ENCODE measurements at places on chromosomes 3 and 15. TPM values are rescaled to one million over a fixed set of nuclear protein-coding genes. Genes with fewer than 3 reads are reported as not detected.

DNA sequence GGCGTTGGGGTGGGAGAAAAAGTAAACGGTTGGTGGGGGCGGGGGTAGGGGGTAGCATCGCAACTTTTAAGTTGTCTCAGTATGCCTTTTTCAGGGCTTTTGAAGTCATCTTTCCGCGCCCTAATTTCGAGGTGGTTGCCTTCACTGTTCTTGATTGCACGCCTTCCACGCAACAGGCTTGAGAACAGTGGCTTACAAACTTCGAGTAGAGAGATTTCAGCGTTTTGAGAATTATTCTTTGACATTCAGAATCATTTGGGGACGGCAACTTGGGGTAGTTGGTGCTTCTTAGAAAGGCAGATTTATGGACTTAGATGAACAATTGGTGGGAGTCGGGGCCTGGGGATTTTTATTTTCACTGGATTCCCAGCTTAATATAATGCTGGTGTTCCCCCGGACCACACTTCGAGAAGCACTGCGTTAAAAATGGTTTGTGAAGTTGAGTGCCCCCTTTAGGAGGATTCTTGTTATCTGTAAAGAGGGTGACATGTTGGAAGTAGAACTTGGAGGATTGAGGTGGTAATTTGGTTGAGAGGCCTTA is 880 bp downstream of the PPP4R2 start:
- peak; percentile 64 for DNase-seq

DISP2 gene
- 0.23 TPM for total RNA-seq

DNA sequence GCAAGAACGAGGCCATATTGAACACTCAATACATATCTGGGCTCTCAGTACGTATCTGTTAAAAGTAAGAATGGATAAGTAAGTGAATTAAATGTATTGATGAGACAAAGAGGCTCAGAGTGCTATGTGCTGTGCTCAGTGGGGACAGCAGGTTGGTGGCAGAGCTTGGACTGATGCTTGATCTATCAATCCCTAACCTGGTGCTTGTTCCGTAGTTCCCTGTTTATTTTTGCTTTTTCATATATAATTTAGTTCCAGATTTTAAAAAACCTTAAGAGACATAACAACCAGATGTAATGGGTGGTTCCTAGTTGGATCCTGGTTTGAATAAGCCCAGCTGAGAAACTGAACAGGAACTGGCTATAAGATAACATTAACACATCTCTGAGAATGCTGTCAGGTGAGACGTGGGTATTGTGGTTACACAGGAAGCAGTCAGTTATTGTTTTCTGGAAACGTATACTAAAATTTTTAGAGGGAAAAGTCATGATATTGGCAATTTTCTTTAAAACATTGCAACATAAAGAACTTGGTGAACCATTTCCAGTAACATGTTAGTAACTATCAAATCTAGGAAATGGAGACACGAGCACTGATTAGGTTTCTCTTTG is 120.5 kb downstream of the FOXB1 start:
- DNase-seq, result no peak

ADAMTSL3 gene
- not detected for total RNA-seq

- peak; percentile 26 for DNase-seq
These were observed 36.5 kb downstream of the ALS2CL start for GRCh38 chr3:46656778-46657556.

TLR9 gene
- total RNA-seq, result not detected

DNA sequence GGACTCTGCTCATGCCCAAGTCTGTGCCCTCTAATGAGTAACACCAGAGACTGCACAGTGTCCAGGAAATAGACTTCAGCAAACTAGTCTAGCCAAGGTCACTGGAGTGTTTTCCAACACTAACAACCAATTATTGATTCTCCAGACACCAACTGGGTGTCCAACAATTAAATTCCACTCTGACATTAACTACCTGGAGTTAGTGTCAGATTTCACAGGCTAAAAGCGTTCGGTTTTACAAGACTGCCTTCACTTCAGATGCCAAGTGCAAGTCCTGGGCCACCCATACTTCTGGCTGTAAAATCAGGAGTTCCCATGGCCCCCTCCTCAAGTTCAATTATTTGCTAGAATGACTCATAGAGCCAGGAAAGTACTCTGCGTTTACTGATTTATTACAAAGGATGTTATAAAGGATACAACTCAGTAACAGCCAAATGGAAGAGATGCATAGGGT is 20.8 kb upstream of the CFAP161 start:
- no peak for DNase-seq
